ENCODE measurements at places on chromosomes 4 and X.
A peak's percentile ranks its signal among the peaks of the same experiment; 100 is the strongest.

DNA sequence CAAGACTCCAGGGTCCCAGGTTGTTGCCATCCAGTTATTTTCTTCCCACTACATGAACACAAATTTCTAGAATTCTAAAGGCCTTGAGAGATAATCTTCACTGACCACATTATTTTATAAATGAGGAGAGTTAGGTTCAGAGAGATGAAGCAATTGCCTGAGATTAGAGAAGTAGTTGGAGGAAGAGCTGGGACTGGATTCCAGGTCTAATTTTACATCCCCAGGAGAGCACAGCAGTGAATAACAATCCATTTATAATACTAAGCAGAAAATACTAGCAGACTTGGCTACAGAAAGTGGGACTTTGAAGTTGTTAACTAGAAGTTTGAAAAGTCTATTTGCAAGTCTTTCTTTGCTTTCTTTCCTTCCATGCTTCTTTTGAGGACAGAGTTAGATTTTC lies 231.3 kb upstream of the S100G start:
- no peak for DNase-seq

GRCh38 chrX:34300871-34301270 lies 168.8 kb upstream of the FAM47A start:
- DNase-seq: no peak

- DNase-seq: no peak
Observed at GRCh38 chr4:146154057-146154456, 21.5 kb upstream of the LSM6 start.

- DNase-seq: no peak
Observed at GRCh38 chr4:57342411-57342810, 232.2 kb upstream of the IGFBP7 start.

DNA sequence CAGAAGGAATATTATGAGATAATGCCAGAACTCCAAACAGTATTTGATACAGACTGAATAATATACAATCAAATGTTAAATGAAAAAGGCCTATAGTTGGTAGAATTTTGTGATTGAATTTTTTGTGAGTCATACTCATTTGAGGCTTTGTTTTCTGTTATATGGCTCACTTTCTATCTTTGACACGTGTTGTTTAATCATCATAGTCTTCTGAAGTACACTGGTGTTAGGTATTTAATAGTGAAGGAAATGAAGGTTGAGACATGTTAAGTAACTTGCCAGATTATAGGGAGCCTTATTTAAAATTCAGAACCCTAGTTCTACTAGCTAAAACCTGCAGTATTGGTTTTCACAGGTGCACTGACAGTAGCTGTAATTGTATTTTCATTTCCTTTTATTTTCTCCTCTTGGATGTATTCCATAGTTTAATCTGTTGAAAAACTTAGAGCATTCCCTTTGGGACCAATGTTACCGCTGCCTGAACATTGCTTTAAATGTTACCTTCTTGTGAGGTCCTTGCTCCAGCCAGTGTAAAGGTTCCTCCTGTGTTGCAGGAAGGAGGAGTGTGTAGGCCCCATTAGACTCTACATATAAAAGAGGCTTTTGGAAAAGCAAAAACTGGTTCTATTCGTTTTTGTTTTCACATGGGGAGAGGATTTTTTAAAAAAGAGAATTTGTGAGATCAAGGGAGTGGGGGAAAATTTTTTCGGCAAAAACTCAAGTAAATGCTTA lies 224.1 kb downstream of the ARHGAP10 start:
- DNase-seq: no peak

GRCh38 chr4:13413729-13414437 lies 70.3 kb downstream of the RAB28 start:
- DNase-seq: no peak

DNA sequence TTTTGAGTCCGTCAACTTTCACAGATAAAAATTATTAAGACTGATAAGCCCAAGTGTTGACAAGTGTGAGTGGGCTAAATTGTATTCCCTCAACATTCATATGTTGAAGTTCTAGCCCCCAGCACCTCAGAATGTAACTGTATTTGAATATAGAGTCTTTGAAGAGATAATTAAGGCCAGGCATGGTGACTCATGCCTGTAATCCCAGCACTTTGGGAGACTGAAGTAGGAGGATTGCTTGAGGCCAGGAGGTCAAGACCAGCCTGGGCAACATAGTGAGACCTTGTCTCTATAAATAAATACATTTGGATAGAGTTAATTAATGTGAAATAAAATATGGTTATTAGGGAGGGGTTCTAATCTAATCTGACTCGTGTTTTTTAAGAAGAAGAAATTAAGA lies 29.7 kb upstream of the SLC25A4 start:
- no peak for DNase-seq

GRCh38 chr4:102216666-102217065 lies 128.6 kb downstream of the SLC39A8 start:
- DNase-seq: no peak

GRCh38 chrX:39144956-39145355 lies 343.7 kb downstream of the MID1IP1 start:
- peak; percentile 24 for DNase-seq

- no peak for DNase-seq
Observed at GRCh38 chrX:21379991-21380390, 5.8 kb downstream of the CNKSR2 start.

GRCh38 chr4:165472943-165473676 lies 94.3 kb downstream of the CPE start:
- no peak for DNase-seq

DNA sequence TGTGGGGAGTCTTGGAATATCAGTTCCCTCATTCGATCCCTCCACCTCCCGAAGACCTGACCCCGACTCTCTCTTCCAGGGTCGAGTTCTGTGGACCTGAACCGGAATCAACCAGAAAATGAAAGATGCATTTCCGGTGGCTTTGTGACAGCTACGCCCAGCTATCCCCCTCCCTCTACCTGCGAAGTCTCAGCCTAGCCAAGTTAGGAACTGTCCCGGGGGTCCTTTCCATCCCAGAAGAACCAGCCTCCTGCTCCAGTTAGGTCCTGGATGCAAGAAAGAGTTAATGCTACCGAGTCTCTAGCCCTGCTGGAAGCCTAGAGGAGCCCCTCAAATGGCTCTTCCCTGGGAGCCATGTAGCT lies 13.4 kb upstream of the ETDC start:
- DNase-seq: no peak

DNA sequence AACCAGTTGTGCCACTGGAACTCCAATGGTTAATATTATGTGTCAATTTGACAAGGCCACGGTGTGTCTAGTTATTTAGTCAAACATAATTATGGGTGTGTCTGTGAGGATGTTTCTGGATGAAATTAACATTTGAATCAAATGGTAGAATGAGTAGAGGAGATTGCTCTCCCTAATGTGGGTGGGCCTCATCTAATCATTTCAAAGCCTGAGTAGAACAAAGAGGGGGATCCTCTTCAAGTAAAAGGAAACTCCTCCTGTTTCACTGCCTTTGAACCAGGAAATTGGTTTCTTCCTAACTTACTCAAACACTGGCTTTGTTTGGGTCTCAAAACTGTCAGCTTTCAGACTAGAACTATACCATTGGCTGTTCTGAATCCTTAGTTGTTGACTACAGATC lies 1692.1 kb downstream of the PCDH19 start:
- DNase-seq: no peak

GRCh38 chr4:53039741-53040458 lies 177.8 kb downstream of the RASL11B start:
- DNase-seq: no peak

DNA sequence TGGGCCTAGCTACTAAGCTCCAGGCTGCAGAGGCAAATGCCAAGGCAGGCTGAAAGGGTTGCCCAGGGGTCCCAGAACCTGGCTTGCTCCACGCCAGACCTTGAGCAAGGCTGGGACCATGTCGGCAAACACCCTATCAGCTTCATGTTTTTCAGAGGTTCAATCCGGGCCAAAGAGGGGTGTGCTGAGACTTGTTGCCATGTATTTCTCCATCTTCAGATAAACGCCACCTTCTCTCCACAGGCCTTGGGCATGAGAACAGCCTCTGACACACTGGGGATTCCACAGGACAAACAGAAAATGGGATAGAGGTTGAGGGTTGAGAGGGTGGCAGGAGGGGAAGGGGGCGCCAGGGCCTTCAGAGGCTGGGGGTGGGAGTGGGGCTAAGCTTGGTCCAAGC lies 8.6 kb downstream of the PJA1 start:
- DNase-seq: no peak

- no peak for DNase-seq
Observed at GRCh38 chr4:152392079-152392478, 143.8 kb downstream of the FBXW7 start.

DNA sequence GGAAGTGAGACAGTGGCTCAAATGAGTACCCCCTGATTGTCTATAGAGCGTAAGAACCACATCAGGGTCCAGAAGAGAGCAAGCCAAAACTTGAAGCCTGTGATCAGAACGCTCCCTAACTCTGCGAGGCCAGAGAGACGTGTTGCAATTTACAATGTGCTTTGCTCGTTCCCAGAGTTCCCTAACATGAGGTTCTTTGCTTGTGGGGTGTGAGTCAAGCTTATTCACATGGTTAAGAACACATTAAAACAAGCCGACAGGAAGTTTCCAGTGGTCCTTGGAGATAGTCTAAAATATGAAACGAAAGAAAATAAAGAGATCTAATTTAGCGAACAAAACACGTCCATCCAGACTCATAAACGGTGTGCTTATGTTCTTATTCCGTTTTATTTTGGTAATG lies 702.3 kb downstream of the TRIML1 start:
- no peak for DNase-seq

DNA sequence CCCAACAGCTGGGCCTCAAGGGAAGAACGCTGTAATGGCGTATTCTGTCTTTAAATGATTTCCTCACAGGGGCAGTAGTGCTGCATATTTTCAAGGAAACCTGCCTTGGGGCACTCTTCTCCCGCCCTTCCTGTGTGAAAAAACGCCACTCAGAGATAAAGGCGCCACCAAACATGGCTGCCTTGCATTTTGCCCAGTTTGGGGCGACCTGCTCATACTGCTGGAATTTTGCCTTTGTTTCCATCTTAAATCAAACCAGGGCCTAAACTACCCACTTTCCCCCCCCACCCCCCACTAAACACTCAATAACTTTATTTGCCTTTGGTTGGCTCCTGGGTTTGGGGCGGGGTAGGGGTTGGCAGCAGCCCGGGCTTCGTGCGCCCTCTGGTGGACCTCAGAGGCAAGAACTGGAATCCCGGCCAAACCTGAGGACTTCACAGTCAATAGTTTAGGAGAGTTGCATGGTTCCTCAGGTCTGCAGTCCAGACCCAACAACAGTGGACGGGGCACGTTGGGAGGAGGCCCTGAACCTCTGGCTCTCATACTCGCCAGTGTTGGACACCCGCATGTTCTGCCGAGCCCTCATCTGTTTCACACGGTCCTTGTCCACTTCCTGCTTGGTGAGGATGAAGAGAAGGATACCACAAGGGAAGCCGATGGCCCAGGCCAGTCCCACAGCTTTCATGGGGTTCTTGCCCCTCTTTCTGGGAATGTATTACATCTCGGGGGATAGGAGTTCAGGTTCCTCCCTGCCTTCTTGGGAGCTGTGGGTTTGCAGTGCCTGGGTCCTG lies 220.1 kb upstream of the STK26 start:
- DNase-seq: peak; percentile 67

DNA sequence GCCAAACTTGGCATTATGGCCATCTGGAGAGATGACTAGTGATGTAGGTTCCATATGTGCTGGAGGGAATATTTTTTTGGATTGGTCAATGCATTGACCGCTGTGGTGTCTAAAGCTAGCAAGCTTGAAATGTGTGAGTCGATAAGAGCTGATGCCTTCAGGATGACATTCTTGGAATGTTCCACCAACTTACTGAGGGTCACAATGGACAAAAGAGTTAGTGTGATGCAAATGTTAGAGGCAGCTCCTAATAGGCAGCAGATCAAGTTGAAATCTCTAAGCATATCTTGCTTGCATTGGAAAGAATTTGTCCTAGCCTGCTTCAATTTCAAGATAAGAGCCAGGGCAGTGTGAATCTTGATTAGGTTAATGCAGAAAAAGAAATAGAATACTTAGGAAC lies 210.4 kb upstream of the AFF2 start:
- DNase-seq: no peak

GRCh38 chr4:85787133-85787532 lies 312.2 kb downstream of the ARHGAP24 start:
- no peak for DNase-seq

GRCh38 chrX:47226531-47227333 lies 6.1 kb upstream of the USP11 start:
- DNase-seq: no peak

- DNase-seq: no peak
Observed at GRCh38 chr4:183101956-183102480, 3.0 kb downstream of the WWC2 start.

DNA sequence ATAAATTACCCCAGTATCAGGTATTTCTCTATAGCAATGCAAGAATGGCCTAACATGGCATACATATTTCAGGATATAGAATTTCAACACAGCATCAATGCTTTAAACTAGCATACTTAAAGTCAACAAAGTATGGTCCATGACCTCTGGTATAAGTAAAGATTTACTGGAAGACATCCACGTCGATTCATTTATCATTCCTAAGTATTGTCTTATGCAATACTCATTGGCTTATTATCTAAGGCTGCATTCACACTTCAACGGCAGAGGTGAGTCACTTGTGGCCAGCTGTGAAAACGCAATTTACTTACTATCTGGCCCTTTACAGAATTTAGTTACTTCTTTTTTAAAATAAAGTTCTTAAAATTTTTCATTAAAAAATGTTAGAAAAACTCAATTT lies 42.6 kb downstream of the ADGRA3 start:
- no peak for DNase-seq

DNA sequence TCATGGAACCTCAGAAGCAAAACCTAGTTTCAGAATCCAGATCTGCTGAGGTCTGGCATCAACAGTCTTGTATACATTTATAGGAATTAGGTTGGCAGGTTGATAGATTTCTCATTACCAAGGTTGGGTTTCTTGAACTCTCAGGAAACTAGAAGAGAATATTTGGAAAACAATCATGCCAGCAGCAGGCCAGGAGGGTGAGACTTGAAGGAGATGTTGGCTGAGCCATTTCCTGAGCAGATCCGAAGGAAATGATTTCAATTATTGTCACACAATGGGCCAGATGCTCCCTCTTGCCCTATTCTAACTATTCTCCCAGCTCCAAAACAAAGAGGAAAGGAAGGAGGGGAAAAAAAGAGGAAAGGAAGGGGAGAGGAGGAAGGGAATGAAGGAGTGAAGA lies 45.2 kb downstream of the SHROOM4 start:
- DNase-seq: no peak

- no peak for DNase-seq
Observed at GRCh38 chr4:113384600-113384999, 335.1 kb downstream of the ANK2 start.

DNA sequence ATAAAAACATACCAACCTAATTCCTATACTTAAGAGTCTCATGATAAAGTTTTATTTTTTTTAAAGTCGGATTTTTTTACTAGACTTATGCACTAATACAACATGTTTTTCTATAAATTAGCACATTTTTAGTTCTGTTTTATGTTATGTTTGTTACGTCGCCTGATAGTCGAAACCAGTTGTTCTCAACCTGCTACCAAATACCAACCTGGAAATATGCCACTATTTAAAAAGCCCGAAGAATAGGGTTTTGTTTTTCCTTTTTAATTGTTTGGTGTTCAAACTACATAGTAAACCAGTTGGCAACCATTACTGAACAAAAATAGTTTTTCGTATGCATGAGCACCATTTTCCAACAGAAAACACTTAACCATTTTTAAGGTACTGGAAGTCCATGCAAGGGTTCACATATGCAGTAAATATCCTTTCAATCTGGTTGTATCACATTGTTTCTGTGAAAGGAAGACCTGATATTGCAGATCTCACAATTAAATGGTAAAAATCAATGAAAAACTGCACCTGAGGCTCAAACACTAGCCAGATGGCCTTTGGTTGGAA lies 1.4 kb downstream of the WDFY3 start:
- DNase-seq: no peak
